ENCODE measurements at places on chromosomes 11 and 22.

DNA sequence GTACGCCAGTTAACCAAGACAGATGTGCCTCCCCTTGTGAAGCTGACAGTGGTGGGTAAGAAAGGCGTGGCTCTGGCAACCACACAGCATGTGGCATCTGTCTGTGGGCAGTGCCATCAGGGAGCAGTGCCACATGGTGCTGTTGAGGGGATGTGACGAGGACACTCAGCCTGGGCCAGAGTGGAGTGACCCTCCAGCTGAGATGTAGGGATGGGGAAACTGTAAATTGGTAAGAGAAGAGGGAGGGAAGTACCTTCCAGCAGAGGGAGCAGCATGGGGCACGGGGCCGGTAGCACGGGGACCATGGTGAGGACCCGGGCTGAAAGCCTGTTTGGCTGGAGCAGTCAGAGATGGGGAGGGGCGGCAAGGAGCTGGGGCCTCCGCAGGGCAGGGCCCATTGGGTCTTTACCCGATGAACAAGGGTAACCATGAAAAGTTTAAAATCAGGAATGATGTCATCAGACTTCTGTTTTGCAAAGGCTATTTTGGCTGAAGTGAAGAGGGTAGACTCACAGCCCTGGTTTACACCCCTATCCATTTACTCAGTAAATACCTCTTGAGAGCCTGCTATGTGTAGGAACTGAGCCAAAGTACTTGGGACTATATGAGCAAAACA is 10.4 kb downstream of the TMPRSS6 start:
- peak; percentile 87 for DNase-seq

GRCh38 chr11:128536506-128536905 is 50.9 kb downstream of the ETS1 start:
- DNase-seq, result no peak

- no peak for DNase-seq
These were observed 127.3 kb downstream of the MORC2 start for GRCh38 chr22:30841273-30841672.

DNA sequence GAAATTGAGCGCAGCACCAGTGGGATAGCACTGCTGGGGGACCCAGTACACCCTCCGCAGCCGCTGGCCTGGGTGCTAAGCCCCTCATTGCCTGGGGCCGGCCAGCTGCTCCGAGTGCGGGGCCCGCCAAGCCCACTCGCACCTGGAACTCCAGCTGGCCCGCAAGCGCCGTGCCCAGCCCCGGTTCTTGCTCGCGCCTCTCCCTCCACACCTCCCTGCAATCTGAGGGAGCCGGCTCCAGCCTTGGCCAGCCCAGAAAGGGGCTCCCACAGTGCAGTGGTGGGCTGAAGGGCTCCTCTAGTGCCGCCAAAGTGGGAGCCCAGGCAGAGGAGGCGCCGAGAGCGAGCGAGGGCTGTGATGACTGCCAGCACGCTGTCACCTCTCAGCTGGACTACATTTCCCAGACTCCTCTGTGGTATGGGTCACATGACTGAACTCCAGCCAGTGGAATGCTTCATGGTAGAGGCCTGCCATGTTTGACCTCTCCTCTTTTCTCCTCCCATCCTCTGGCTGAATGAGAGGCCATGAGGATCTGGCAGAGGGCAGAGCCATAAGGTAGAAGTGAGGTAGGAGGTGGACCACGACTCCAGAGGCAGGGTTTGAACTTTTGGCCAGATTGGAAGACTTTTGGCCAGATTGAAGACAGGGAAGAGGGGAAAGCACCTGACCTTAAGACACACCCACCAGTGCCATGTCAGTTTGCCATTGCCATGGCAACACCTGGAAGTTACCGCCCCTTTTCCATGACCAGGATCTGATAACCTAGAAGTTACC is 6.2 kb downstream of the MRGPRD start:
- DNase-seq, result no peak

- no peak for DNase-seq
These were observed 11.0 kb downstream of the DDB2 start for GRCh38 chr11:47225552-47226400.

GRCh38 chr11:1570531-1570895 is 1.6 kb downstream of the DUSP8 start:
- no peak for DNase-seq

- DNase-seq, result no peak
These were observed 39.8 kb upstream of the CARS1 start for GRCh38 chr11:3096909-3097530.

DNA sequence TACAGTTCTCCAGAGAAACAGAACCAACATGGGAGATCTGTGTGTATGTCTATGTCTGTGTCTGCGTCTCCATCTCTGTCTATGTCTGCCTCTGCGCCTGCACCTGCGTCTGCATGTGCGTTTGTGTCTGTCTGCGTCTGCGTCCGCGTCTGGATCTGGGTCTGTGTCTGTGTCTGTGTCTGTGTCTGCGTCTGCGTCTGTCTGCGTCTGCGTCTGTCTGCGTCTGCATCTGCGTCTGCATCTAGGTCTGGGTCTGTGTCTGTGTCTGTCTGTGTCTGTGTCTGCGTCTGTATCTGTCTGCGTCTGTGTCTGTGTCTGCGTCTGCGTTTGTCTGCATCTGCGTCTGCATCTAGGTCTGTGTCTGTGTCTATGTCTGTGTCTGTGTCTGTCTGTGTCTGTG is 88.4 kb upstream of the SLC22A12 start:
- DNase-seq, result no peak

GRCh38 chr22:47010211-47010610 is 247.8 kb downstream of the TBC1D22A start:
- DNase-seq, result no peak

GRCh38 chr11:128180441-128181087 is 406.8 kb downstream of the ETS1 start:
- DNase-seq, result no peak

- no peak for DNase-seq
These were observed 8.1 kb downstream of the FBXO7 start for GRCh38 chr22:32482708-32483107.

- no peak for DNase-seq
These were observed 874.5 kb downstream of the BRD1 start for GRCh38 chr22:48953103-48953720.

- no peak for DNase-seq
These were observed 54.7 kb downstream of the ETS1 start for GRCh38 chr11:128532572-128533091.

GRCh38 chr11:66784575-66784974 is 55.6 kb upstream of the SPTBN2 start:
- no peak for DNase-seq

Measured in NCI-H2029 treated with DMSO at 0.1 percent for 48 hours (cell line).